ENCODE measurements at places on chromosomes 6 and 20.
A peak's percentile ranks its signal among the peaks of the same experiment; 100 is the strongest.

- no peak for DNase-seq
These were observed 2.8 kb downstream of the TMEM14C start for GRCh38 chr6:10725716-10726115.

DNA sequence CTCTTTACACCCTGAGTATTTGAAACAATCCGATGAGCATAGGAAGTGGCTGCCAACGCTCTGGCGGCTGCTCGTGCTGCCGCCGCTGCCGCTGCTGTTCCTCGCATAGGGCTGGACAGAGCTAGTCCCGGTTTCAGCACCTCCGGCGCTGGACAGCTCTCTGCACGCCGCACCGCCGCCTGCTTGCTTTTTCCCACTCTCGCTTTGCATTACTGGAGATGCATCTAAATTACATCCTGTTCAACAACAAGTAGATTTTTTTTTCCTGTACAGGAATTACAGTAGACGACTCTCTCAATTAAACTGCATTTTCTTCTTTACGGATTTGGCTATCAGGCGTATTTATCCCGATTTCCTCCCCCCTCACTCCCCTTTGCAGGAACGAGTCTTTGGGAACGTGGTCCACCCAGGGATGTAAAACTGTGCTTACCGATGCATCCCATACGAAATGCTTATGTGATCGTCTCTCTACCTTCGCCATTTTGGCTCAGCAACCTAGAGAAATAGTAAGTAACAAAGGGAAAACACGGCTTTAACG is 563.8 kb downstream of the LMBRD1 start:
- peak; percentile 40 for DNase-seq

GRCh38 chr20:20360464-20360863 is 7.4 kb upstream of the INSM1 start:
- DNase-seq: peak; percentile 59

DNA sequence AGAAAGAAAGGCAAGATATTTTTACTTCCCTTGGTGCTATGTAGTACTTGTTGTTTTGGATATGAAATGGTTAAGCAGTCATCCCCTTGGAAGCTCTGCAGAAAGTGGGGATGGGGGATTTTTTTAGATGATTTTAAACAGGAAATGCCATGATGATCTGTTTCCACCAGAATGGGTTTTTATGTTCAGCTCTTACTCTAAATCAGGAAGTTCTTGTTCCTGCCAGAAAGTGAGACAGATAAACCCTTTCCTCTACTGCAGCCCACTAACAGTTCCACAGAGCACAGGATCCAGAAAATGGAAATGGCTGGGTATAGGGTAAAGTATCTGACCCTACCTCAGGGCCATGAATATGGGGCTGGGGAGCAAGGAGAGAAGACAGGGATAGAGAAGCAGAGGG is 32.1 kb upstream of the PPP1R3G start:
- no peak for DNase-seq

DNA sequence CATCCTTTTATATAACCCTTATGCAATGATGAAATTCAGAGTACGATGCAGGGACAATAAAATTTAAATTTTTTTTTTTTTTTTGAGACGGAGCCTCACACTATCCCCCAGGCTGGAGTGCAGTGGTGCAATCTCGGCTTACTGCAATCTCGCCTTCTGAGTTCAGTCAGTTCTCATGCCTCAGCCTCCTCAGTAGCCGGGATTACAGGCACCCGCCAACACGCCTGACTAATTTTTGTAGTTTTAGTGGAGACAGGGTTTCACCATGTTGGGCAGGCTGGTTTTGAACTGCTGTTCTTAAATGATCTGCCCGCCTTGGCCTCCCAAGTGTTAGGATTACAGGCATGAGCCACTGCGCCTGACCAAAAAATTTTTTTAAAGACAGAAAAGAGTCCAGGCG is 15.2 kb downstream of the MTO1 start:
- DNase-seq: no peak

- DNase-seq: no peak
These were observed 9.9 kb downstream of the HAO1 start for GRCh38 chr20:7930343-7930742.

Measured in stromal cell of bone marrow (primary cell).